Right lobe of liver (tissue), 6 donors: ENCODE measurements at places on chromosomes 11 and 22. TPM values are rescaled to one million over a fixed set of nuclear protein-coding genes. Genes with fewer than 3 reads are reported as not detected.

JAML gene
- 9.1 TPM for total RNA-seq

TCN1 gene
- not detected for total RNA-seq

APOL5 gene
- total RNA-seq, result not detected

HIC2 gene
- 1.1 TPM for total RNA-seq

FOLR2 gene
- 28.3 TPM for total RNA-seq

DNA sequence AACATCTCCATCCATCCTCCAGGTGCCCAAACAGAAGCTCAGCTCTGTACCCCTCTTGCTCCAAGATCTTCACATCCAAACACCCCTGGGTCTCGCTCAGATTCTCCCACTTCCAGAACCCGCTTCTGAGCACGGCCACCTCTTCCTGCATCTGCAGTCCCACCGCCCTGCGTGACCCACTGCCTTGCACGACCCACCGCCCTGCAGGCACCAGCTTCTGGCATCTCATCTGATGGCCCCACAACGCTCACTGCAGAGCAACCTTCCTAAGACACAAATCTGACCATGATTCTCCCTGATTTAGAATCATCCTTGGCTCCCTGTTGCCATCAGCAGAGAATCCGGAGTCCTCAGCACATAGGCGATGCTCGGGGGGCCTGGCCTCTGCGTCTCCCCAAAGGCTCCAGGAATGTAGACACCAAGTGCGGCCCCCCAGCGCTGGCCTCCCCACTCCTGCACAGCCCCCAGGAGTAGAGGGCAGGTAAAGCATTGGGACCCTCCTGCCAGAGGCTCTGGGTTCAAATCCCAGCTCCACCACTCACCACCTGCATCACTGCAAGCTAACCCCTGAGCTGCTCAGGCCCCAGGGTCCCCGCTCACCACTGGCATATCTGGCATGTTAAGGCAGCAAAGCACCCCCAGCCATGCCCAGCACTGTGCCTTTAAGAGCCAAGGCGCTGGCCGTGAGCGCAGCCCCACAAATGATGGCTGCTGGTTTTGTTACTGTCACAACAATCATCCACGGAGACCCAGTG is 459.3 kb downstream of the BRD1 start:
- DNase-seq, result no peak
- H3K4me3 ChIP-seq, result no peak overlapping the region
- no peak overlapping the region for H3K27ac ChIP-seq
- no peaks in the 10 kb centered on the region for H3K36me3 ChIP-seq
- H3K4me1 ChIP-seq, result no peaks in the 10 kb centered on the region

DNA sequence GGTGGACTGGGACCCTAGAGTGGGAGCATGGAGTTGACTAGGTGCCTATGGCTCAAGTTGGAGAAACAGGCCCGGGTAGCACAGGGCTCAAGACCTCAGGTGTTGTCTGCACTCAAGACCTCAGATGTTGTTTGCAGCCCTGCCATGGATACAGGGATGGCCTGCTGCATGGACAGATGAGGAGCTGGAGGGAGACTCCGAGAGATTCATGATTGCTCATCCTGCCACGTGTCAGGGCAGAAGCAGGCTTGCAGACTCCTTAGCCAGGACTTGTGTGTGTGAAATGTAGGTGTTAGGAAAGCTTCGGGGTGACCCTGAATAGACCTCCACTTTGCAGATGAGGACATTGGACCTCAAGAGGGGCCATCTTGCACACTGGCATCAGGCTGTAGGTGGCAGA is 921 bp downstream of the CCDC116 start:
- no peak overlapping the region for H3K4me3 ChIP-seq
- no peak overlapping the region for H3K27ac ChIP-seq
- no peaks in the 10 kb centered on the region for H3K36me3 ChIP-seq

DNA sequence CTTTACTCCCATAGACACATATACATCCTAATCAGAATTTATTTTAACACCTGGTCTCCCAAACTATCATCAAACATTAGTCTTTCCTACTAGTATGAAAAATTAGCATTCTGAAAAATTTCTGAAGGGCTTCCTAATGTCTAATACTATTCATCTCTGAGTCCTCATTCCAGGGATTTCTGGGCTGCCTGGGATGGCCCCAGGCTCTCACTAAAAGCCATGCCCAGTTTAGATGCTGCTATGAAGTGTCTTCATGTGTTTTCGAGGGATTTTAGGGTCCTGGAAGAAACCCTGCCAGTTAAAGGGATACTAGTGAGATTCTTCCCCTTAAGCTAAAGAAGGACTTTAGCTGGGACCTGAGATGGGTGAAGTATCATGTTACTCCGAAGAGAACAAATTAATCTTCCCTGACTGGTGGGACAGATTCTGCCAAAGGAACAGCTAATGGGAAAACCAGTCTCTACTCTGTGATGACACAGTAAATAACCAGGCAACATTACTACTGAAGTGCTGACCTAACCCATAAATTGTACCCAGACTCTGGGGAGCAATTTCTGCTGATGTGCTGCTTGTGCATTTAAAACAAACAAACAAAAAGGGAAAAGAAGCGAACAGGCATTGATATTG is 342.6 kb downstream of the SOX6 start:
- no peak for DNase-seq
- no peaks in the 10 kb centered on the region for H3K36me3 ChIP-seq
- H3K4me1 ChIP-seq, result no peaks in the 10 kb centered on the region
- no peak overlapping the region for H3K4me3 ChIP-seq
- H3K27me3 ChIP-seq, result no peaks in the 10 kb centered on the region

DNA sequence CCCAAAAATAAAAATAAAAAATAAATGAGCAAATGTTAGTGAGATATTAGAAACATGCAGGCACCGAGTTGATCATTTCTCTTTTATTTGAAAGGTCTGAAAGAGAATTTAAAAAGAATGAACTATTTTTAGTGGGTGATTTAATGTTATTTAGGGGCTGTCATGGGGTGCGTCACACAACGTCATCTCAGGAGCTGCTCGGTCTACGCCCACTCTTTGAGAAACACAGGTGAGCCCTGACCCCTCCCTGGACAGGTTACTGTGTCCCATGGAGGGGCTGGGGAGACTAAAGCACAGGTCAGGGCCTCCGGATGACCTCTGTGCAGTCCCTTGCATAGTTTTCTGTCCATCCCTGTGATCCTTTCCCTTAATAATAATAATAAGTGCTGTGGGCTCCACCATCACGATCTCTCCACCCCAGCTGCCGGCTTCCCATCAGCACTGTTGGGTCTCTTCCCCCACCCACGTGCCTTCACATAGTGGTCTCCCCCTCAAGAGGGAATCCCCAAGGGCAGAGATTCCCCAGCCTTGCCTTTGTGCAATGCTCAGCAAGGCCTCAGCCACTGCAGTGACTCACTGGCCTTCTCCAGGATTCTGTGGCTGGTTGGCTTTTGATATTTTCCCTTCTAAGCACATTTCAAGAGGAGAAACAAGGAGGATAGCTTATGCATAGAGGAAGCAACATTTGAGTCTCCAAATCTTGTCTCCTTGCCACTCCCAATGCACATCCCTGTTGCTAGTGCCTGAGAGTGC is 159.9 kb downstream of the TTC17 start:
- no peaks in the 10 kb centered on the region for H3K27me3 ChIP-seq
- no peaks in the 10 kb centered on the region for H3K4me1 ChIP-seq
- H3K36me3 ChIP-seq, result no peaks in the 10 kb centered on the region
- H3K4me3 ChIP-seq, result no peak overlapping the region

DNA sequence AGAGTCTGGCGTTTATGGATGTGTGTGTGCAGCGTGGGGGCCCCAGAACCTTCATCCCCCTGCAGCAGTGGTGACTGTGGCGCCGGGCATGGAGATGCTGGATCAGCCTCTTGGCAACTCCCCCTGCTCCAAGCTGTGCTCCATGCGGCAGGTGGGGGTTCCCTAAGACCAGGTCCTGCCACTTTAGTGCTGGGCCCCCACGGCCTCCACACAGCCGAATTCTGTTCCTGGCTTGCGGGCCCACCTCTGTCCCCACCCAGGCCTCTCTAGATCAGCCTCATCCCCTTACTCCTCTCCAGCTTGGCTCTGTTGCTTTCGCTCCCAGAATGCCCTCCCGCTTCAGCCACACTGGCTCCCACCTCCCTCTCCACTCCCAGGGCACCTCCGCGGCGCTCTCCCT is 59.6 kb downstream of the TRMU start:
- no peaks in the 10 kb centered on the region for H3K36me3 ChIP-seq
- no peak for DNase-seq
- H3K27ac ChIP-seq, result no peak overlapping the region
- H3K4me3 ChIP-seq, result no peak overlapping the region

- no peaks in the 10 kb centered on the region for H3K27me3 ChIP-seq
- H3K4me1 ChIP-seq, result no peaks in the 10 kb centered on the region
- H3K4me3 ChIP-seq, result no peak overlapping the region
- H3K27ac ChIP-seq, result no peak overlapping the region
- no peaks in the 10 kb centered on the region for H3K36me3 ChIP-seq
These were observed 9.0 kb upstream of the HIKESHI start for GRCh38 chr11:86292912-86293616.
